Colonic mucosa (tissue), 4 donors: ENCODE measurements at places on chromosomes 3 and 15. TPM values are rescaled to one million over a fixed set of nuclear protein-coding genes. Genes with fewer than 3 reads are reported as not detected.

Gene LRTM1
- not detected for total RNA-seq

Gene LRRIQ4
- total RNA-seq = not detected

GRCh38 chr3:11915621-11916424 is 69.1 kb upstream of the TAMM41 start:
- DNase-seq = no peak

GRCh38 chr3:99895703-99896441 is 78.2 kb downstream of the CMSS1 start:
- DNase-seq = no peak

- no peak for DNase-seq
These were observed 46.7 kb downstream of the THBS1 start for GRCh38 chr15:39627451-39628143.

DNA sequence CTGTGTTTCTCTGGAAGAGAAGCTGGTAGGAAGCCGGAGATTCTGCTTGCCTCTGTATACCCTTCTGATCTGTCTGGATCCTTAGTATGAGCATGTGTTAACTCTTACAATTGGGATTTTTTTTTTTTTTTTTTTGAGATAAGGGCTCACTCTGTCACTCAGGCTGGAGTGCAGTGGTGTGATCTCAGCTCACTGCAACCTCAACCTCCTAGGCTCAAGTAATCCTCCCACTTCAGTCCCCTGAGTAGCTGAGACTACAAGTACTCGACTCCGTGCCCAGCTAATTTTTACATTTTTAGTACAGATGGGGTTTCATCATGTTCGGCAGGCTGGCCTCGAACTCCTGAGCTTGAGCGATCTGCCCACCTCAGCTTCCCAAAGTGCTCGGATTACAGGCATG is 44.5 kb downstream of the RPN1 start:
- DNase-seq = no peak

Gene CCDC33
- 0.10 TPM for total RNA-seq

Gene CIDEC
- total RNA-seq = 4.5 TPM

DNA sequence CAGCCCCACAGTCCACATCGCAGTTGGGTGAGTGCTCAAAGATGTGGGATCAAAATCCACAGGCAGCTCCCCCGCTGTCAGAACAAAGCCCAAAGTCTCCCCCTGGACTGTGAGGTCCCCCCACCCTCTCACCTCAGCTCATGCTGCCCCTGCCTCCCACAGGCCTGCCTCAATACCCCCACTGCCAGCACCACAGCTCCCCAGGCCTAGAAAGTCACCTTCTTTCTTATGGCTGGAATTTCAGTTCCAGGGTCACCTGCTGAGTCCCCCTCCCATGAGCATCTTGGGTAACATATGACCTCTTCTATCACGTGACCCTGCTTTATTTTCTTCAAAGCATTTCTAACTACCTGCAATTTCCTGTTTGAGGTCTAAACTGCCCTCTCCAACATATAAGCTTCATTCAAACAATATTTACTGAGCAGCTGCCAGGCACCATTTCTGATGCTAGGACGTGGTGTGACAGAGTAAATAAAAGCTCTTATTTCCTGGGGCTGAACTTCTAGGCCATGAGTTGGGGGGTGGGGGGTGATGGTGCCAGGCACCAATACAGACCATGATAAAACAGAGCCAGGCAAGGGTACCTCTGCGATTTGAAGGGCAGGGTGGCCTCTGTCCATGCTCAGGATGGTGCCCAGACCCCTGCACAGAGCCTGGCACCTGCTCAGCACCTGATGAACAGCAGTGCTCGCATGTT is 2.4 kb upstream of the TMEM89 start:
- DNase-seq = no peak

Gene INKA1
- 0.57 TPM for total RNA-seq

DNA sequence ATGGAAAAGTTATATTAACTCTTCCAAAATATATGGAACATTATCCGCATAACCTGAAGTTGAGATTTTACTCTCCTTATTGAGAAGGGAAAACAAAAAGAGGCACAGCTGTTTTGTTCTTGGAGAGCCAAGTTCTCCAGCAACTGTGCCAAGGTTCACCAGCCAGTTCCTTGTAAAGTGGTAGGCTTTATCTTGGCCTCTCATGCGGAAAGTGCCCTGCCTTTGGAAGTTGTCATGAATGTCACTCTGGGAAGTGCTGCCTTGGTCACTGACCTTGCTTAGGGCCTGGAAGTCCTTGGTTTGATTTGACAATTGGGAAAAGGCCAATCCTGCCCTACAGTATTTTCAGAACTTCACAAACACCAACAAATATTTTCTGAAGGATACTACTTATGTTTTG is 44.2 kb upstream of the THRB start:
- peak; percentile 54 for DNase-seq

- DNase-seq = no peak
These were observed 41.4 kb downstream of the NFKBIZ start for GRCh38 chr3:101890716-101891115.

Gene CCK
- total RNA-seq = not detected

DNA sequence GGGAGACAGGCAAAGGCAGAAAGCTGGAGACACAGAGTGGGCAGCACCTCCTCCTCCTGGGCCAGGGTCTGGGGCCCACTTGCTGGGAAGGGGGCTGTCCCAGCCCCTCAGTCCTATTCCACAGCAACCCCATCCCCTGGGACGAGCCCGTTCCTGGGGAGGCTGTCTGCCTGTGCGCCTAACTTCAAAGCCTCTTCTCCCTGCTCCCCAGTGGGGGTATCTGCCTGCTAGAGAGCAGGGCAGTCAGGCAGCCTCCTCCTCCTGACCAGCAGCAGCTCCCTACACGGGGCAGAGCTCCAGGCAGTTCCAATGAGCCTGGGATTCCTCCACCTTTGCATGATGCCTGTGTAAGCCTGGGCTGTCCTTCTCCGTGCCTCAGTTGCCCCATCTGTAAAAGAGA is 6.9 kb downstream of the PTH1R start:
- DNase-seq = no peak

Gene ACAN
- total RNA-seq = 0.35 TPM

Gene LOXL1
- 6.9 TPM for total RNA-seq

GRCh38 chr3:78644847-78645246 is 1123.0 kb downstream of the ROBO1 start:
- DNase-seq = no peak

DNA sequence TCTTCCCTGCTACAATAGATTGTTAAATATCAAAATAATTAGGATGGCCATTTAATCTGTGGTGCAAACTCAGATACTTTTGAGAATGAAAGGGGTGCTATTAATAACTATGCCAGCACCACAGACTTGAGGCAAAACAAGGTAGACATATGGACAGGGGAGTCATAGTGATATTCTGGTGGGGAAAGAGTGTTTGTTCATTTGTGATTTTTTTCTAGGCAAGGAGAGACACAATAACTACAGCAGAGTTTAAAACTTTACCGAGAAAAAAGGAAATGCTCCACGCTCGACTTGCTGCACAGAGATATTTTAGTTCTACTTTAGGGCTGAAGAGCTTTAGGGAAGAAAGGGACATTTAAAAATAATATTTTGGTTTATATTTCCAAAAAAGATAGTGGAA is 611.2 kb upstream of the GRM7 start:
- no peak for DNase-seq

GRCh38 chr3:134067531-134068161 is 37.9 kb upstream of the SLCO2A1 start:
- no peak for DNase-seq

DNA sequence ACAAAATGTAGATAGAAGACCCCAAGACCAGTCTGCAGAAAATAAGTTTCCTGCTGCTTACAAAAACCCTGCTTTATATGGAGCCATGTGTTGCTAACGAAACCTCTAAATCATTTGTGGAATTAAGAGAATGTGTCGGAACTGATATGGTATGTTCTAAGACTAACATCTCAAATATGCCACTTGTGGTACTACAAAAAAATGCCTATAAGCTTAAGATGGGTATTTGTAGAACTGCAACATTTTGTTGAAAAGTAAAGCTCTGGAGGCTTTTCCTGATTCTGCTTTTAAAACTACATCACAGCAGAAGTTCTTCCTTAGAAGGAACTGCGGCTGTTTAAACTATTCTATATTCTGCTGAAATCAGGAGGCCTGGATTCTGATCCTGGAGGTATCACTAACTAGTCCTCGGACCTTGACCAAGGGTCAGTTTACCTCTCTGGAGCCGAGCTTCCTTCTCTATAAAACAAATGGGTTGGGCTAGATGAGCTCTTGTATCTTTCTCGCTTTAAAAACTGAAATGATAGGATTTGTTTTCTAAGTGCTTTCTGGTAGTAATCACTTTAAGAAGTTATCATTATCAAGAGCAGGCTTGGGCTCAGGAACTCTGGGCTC is 74.9 kb downstream of the RAD18 start:
- DNase-seq = no peak

DNA sequence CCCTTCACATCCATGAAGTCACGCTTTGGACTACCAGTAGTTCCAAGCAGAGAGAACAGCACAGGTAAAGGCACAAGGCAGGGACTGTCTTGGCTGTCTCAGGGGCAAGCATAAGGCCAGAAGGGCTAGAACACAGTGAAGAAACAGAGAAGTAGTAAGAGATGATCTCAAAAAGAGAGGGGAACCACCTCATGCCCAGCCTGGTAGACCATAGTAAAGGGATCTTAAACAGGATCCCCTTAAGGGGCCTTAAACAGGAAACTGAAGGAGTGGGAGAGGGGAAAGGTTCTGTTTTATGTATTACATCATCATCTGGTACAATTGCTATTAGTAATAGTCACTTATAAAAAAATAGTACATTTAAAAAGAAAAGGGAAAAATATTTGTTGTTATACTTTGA is 25.8 kb downstream of the P2RY1 start:
- no peak for DNase-seq

DNA sequence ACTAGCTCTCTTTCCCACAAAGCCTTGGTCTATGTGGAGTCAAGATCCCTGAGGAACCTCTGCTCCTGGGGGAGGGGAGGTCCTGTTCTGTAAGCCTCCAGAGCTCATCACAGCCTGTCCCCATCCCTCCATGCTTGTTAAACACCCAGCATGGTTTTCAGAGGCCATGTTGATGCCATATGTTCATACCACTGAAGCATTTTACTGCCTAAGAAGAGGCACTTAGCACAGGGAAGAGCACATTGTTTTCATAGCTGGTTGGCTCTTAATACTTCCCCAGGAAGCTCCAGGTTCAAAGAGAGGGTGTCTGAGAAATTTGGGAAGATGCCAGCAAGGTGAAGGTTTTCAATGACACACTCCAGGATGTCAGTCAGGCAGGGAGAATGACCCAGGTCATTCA is 25.6 kb downstream of the CPNE4 start:
- DNase-seq = no peak

- DNase-seq = no peak
These were observed 55.3 kb upstream of the ITGA11 start for GRCh38 chr15:68487087-68487843.

Gene TMA7
- 185 TPM for total RNA-seq

- no peak for DNase-seq
These were observed 490.5 kb upstream of the NR2F2 start for GRCh38 chr15:95840004-95840403.

Gene STRA6
- not detected for total RNA-seq

Gene MINAR1
- 0.35 TPM for total RNA-seq

GRCh38 chr15:29550834-29551465 is 271.3 kb downstream of the TJP1 start:
- no peak for DNase-seq

DNA sequence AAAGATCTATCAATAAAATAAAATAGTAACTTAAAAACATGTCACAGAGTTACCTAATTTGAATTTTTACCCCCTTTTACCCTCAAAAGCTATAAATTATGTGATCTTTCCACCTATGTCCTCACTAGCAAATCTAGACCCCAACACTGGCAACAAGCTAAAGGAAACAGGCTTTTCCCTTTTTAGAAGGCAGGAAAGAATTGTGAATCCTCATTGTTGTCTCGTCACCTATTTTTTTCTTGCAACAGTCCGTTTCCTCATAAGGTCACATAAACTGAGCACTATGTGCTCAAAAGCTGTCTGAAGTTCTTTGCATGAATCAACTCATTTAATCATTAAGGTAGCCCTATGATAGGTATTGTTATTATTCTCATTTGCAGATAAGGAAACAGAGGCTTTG is 34.6 kb upstream of the DAZL start:
- no peak for DNase-seq

DNA sequence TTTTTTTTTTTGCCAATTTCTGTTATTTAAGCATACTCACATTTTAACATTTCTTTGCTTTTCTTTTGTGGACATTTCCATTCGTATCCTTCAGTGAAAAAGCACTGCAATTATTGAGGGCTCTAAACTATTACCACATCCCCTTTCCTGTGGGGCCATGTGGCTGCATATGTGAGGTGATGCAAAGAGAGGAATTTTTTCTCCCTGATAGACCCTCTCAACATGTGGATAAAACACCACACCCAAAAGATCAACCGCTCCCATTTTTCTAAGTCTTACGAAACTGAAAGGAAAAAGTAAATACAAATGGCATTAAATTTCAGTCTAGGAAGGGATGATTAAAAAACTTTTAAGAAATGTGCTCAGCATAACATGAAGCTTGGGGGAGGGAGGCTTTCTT is 68.8 kb downstream of the DNAJC13 start:
- no peak for DNase-seq

- DNase-seq = no peak
These were observed 415.5 kb downstream of the NAALADL2 start for GRCh38 chr3:175274474-175275218.

Gene CPLX3
- total RNA-seq = not detected

DNA sequence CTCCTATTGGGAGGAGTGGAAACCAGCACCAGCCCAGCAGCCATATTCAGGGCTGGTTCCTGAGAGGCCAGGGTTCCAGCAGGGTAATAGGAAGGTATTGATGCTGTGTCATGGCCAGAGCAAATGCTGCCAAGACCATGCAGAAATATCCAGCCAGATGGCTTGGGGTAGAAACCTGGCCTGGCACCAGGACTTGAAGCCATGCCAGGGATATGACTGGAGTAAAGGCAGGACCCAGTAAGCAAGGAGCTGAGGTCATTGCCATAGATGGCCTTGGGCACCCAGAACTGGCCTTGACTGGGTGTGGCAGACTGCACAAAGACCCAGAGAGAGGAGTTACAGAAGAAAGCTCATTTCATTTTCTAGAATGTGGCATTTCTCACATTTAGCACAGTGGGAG is 257.6 kb upstream of the GOLGA6L4 start:
- no peak for DNase-seq

DNA sequence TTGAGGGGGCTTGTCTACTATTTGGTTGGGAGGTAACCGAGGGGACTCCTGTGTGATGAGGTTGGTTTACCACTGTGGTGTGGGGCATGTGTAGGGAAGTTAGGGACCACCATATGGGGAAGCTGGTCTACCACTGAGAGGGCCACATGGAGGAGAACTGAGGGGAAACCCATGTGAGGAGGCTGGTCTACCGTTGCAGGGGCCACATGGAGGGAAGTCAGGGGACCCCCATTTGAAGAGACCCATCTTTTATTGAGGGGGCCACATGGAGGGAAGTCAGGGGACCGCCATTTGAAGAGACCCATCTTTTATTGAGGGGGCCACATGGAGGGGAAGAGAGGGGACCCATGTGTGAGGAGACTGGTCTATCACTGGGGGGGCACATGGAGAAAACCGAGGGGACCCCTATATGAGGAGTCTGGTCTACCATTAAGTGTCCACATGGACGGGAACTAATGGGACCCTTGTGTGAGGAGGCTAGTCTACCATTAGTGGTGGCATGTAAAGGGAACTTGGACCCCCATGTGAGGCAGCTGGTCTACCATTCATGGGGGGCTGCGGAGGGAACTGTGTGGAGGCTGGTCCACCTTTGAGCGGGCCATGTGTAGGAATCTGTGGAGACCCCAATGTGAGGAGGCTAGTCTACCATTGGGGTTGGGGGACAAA is 165.5 kb downstream of the FBLN2 start:
- no peak for DNase-seq
